A549 treated with AZD2906 at 1 μM for 4 hours (cell line): ENCODE measurements at places on chromosomes 4 and X. TPM values are rescaled to one million over a fixed set of nuclear protein-coding genes. Genes with fewer than 3 reads are reported as not detected.

The ARHGAP36 gene
- not detected in 5 replicates for total RNA-seq

The ETDA gene
- total RNA-seq: not detected in 5 replicates

The CXorf38 gene
- total RNA-seq: 9.3 to 12.4 TPM (median 10.7 TPM) in 5 replicates

The MMRN1 gene
- not detected in 5 replicates for total RNA-seq

The ZCCHC18 gene
- total RNA-seq: 0.02 to 0.24 TPM (median 0.09 TPM) in 4 of 5 replicates, not detected in the other
